ENCODE measurements at places on chromosomes 16 and 17.

DNA sequence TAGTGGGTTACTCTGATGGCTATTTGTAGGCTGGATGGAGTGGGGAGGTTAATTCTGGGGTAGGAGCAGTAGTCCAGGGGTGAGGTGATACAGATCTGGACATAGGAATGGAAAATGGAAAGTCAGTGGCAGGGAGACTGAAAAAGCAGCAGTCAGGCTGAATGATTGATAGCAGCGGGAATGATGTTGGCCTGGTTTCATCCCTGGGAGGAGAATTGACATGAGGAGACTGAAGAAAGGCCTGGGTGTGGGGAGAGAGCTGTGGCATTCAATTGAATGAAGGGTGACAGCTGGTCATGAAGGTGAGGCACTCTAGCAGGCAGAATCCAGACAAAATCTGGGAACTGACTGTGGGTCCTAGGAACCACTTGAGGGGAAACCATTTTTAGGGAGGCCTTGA lies 34.7 kb upstream of the CLEC18A start:
- no peak for DNase-seq

- no peak for DNase-seq
Measured at GRCh38 chr17:19001907-19002590, 2.5 kb downstream of the FAM83G start.

DNA sequence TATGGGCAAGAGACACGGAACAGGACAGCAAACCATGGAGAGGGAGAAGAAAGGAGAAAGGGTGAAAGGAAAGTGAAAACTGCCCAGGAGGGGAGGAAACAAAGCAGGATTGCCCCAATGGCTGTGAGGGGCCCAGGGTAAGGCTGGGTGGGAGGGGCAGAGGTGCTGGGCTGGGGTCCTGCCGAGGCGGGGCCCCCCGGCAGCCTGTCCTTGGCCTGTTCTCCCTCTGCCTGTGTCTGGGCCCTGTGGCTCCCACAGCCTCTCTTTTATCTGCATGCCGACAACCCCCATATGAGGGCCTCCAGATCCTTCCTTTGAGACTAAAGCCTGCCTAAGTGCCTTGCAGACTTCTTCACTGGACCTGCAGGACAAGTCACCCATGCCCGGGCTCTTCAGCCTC lies 15.5 kb downstream of the ZNHIT3 start:
- no peak for DNase-seq

DNA sequence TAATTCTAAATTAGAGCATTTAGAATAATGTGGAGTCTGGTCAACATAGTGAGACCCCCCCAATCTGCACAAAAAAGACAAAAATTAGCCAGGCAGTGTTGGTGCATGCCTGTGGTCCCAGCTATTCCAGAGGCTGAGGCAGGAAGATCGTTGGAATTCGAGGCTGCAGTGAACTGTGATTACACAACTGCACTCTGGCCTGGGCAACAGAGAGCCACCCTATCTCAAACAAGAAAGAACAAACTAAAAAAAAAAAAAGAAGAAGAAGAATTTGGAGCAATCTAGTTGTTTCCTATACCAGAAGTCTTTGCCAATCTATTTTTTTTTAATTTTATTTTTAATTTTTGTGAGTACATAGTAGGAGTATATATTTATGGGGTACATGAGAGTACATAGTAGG lies 6.0 kb downstream of the CETP start:
- no peak for DNase-seq

DNA sequence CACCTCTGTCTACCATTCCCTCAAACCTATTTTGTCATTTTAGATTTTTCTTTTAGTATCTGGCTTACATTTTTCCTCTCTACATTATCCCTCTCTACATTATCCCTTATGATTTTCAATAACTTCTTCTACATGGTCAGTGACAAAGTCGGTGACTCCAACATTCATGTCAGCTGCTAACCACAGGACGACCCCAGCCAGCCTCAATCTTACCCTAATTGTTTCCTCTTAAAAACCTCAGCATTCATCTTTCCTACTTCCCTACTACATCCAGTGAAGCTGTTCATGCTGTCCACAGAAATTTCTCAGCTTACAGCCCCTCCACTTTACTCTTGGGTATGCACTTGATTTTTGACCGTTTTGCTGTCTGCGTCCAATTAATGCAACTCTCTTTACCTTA lies 8.3 kb downstream of the MYH10 start:
- no peak for DNase-seq

DNA sequence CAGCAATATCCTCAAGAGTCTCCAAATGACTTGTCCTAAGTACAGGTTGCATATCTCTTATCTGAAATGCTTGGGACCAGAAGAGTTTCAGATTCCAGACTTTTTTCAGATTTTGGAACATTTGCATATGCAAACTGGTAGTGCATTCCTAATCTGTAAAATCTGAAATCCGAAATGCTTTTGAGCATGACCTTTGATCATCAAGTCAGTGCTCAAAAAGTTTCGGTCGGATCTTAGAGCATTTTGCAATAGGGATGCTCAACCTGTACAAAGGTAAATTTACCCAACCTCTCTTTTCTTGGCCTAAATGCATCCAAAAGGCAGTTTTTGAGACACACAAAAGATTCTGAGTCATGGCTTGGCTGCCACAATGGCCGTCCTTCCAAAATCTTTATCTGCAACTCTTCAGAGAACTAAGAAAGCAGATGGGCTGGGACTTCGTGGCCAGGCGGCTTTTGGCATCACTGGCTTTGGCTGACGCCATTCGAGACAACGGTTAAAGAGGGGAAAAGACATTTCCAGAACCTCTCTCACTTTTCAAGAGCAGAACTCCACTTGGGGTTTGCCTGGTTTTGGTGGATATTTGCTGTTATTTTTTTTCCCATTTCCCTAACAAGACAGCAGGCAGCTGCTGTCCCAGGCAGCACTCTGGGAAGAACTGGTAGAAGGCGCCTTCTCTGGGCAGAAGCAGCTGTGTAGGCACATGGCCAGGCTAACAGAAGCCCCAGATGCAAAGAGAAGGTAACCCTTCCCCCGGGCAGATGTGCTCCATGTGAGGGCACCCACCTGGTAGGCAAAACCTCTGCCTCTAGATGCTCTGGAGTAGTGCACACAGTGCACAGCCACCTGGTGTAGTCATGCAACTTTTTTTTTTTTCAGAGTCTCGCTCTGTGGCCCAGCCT lies 8.9 kb downstream of the CPPED1 start:
- DNase-seq: no peak

GRCh38 chr16:46889942-46890300 lies 5.8 kb downstream of the GPT2 start:
- no peak for DNase-seq

GRCh38 chr17:12659500-12659899 lies 6.2 kb upstream of the MYOCD start:
- DNase-seq: no peak

Data from LNCaP clone FGC (cell line).